ENCODE measurements at places on chromosomes 4 and X. TPM values are rescaled to one million over a fixed set of nuclear protein-coding genes. Genes with fewer than 3 reads are reported as not detected.
A peak's percentile ranks its signal among the peaks of the same experiment; 100 is the strongest.

- DNase-seq, result no peak
These were observed at the start of gene NDNF for GRCh38 chr4:121072224-121073003. NDNF (minus strand) TSS chr4:121072535; CDS start chr4:121045837, 26,698 bp downstream.

DNA sequence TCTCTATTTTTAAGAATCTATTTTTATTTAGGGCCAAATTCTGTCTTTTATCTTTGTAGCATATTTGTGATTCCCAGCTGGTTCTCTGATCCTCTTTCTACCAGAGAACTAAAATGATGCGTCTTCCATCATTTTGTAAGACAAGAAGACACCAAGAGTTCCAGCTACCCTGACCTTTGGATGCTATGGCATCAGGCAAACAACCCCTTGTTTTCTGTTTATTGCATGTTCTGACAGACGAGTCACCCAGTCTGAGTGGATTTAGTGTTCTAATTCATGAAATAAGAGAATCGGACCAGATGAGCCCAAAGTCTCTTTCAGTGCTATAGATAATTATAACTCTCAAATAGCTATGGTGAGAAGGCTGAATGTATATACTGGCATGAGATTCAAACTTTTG, 69.7 kb downstream of the ZFYVE28 start:
- no peak for DNase-seq

DNA sequence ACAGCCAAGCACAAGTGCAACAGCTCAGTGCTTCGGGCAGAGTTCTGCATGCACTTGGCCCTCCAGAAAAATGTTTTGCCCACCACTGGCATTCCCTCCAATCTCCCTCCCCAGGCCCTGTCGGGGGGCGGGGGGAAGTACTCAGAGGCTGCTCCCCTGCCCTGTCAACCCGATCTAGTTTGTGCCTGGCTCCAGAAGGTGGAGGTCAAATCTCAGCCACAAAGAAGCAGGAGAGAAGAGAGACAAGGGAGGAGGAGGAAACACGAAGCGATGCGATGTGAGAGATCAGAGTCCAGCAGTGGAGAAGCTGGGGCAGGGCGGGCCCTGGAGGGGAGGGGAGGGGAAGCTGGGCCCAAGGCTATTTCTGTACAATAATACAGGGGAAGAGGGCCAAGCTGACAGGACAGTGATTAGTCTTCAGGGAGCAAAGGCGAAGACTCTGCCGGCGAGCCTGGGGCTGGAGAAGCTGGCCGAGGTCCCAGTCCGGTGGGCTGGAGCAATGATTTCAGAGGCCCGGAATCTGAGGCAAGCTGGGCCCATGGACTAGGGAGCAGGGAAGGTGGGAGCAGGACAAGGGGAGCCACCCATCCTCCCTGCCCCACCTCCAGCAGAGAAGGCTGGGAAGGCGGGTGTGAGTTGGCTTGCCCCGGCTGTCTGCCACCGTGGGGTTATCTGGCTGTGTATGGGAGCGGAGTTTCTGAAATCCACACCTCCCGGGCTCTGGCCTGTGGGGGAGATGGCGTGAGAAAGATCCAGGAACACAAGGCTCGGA, 167.1 kb downstream of the EFNB1 start:
- no peak for DNase-seq

DNA sequence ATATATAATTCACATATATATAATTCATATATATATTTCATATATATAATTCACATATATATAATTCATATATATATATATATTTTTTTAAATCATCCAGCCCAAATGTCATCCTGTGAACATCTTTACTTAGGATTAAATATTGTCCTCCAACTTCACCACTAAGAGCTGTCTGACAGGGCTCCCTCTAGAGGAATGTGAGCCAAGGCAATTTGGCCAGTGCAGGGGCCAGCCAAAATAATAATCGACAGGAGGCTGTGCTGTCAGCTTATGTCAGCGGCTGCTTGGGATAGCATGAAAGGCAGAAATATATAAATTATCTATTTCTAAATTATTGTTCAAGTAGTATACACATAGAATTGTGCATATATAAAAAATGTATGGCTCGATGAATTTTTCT, 29.5 kb downstream of the EGFL6 start:
- peak; percentile 19 for DNase-seq

- DNase-seq, result no peak
These were observed 24.9 kb downstream of the PCDH7 start for GRCh38 chr4:30744957-30745640.

GRCh38 chrX:37332987-37333658, 16.0 kb upstream of the PRRG1 start:
- no peak for DNase-seq

- DNase-seq, result no peak
These were observed 56.2 kb downstream of the ADRA2C start for GRCh38 chr4:3822230-3822947.

GRCh38 chrX:124388562-124388961, 42.2 kb downstream of the SH2D1A start:
- peak; percentile 49 for DNase-seq

- DNase-seq, result no peak
These were observed 1216.1 kb downstream of the FSTL5 start for GRCh38 chr4:160947653-160948052.

GRCh38 chr4:24003926-24004325, 114.1 kb upstream of the PPARGC1A start:
- no peak for DNase-seq

GRCh38 chrX:17299206-17299605, 75.8 kb upstream of the NHS start:
- DNase-seq, result no peak

GRCh38 chr4:137896221-137896737, 345.9 kb downstream of the SLC7A11 start:
- DNase-seq, result no peak

GRCh38 chr4:73586666-73587065, 33.6 kb downstream of the RASSF6 start:
- no peak for DNase-seq

GRCh38 chr4:95027905-95028618, 270.3 kb downstream of the BMPR1B start:
- DNase-seq, result no peak

GRCh38 chrX:154488336-154489075, 1.9 kb downstream of the SLC10A3 start:
- DNase-seq, result no peak

DNA sequence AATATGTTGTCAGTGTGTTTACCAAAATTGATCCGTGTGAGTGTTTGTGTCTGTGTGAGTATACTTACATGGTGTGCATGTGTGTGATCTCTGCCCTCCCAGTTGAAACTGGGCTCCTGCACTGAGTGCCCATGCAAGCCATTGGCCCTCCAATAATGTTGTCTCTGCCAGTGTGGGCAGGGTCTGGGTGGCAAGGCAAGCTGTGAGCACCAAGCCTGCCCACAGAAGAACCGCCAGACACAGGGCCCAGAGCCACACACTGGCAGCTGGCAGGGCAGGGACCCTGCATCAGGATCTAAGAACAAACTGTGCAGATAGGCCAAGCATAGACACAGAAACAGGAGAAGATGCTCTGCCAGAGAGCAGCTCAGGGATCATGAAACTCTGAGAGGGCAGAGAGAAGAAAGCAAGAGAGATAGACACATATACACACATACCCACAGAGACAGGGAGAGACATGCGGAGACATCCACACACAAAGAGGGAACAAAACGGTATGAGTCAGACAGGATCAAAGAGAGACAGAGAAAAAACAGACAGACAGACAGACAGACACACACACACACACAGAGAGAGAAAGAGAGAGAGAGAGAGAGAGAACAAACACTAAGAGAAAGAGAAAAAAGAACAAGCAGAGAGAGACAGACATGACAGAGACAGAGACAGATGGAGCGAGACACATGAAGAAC, 555.0 kb downstream of the MID1IP1 start:
- DNase-seq, result no peak

- no peak for DNase-seq
These were observed 184.2 kb upstream of the HCCS start for GRCh38 chrX:10926891-10927290.

DNA sequence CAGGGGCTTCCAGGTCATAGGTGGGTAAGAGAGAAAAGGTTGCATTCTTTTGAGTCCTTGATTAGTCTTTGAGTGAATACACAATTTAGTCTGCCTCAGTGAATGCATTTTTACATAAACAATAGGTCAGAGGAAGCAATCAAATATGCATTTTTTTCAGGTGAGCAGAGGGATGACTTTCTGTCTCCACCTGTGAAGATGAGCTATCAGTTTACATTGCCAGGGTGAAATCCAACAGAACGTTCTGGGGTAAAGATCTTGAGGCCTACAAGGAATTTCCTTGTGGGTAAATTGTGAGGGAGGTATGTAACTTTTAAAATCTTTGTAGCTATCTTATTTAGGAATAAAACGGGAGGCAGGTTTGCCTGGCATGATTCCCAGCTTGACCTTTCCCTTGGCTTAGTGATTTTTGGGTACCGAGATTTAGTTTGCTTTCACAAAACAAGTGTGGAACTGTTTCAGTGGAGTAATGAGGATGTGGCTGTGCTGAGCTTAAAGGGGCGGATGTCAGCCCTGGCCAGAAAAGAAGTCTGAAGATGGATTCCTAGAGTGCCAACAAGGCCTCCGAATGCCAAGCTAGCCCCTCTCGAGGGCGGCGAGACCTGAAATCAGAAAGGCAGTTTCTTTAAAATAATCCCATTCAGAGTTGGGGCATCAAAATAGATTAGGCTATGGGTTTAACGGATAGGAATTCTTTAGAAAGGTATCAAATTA, 29.5 kb downstream of the TMEM131L start:
- DNase-seq, result no peak

DNA sequence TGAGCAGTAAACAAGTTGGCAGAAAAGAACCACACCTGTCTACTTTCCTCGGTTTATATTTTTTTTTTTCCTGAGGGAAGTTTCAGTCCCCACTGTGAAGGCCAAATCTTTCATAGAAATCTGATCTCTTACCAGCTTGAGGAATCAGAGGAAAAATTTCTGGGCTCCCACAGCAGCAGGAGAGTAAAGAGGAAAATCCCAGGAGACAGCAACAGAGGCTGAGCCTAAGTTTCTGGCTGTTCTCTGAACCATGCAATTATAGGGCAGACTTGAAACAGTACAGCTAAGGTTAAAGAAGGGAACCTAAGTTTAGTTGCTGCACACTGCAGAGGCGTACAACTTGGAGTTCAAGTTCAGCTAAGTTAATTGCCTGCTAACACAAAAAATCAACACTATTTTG, 1090.9 kb upstream of the INTU start:
- no peak for DNase-seq

GRCh38 chr4:328729-329128, 8.9 kb upstream of the ZNF141 start:
- no peak for DNase-seq

DNA sequence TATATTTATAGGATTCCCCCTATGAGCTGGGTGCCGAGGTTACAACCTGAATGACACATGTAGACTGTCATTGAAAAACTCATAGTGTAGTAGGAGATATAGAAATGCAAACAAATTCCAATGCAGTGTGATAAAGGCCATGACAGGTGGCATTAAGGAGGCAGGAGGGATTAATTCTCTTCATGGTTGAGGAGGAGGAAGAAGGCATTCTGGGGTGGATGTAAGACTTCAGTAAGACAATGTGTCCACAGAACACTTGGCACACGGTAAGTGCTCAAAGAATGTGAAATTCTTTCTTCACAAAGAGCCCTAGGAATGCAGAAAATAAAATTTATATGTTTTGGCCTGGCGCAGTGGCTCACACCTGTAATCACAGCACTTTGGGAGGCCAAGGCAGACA, 136.5 kb downstream of the RBM47 start:
- DNase-seq, result no peak

DNA sequence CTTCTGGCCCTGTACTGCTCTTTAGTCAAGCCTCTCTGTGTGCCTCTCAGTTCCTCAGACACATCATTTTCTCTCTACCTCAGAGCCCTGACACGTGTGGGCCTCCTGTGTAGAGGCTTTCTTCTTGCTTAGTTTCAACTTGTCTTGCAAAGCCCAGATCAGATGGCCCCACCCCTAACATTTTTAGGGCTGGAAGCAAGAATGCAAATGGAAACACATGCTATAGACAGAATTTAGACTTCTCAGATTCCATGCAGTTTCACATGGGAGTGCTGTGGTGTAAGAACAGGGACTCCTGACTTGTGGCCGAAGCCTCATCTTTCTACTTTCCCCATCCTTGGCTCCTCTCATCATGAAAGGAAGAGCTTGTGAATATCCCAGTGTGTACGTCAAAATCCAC, 350.7 kb downstream of the DCHS2 start:
- DNase-seq, result no peak

- no peak for DNase-seq
These were observed 310.3 kb upstream of the PRPS2 start for GRCh38 chrX:12480956-12481355.

ADAM29 gene
- not detected for total RNA-seq

IL2 gene
- total RNA-seq, result 0.89 TPM

ART3 gene
- total RNA-seq, result 0.69 TPM

TRIM75 gene
- total RNA-seq, result not detected

GJB1 gene
- total RNA-seq, result 0.11 TPM

SMIM43 gene
- total RNA-seq, result not detected

RLIM gene
- total RNA-seq, result 19.9 TPM

NUDT6 gene
- 9.5 TPM for total RNA-seq

PCSK1N gene
- total RNA-seq, result 0.36 TPM

PHOX2B gene
- total RNA-seq, result not detected

INTS6L gene
- 19.7 TPM for total RNA-seq
